ENCODE measurements at places on chromosomes 2 and 18. TPM values are rescaled to one million over a fixed set of nuclear protein-coding genes. Genes with fewer than 3 reads are reported as not detected.

DNA sequence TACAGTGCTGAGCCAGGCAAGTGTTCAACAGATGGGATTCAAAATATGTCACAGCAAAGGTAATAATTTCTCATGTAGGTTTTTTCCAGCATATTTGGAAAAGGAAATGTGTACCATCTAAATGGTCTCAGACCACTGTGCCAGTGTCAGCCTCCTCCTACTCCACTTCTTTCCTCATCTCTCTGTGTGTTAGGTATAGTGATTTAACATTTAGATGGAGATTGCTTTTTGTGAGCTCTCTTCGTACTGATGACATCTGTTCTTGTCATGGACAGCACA lies 80.9 kb upstream of the TSPYL6 start:
- no peak for DNase-seq

- DNase-seq, result no peak
These were observed 98.8 kb upstream of the TAF1B start for GRCh38 chr2:9744256-9745004.

DNA sequence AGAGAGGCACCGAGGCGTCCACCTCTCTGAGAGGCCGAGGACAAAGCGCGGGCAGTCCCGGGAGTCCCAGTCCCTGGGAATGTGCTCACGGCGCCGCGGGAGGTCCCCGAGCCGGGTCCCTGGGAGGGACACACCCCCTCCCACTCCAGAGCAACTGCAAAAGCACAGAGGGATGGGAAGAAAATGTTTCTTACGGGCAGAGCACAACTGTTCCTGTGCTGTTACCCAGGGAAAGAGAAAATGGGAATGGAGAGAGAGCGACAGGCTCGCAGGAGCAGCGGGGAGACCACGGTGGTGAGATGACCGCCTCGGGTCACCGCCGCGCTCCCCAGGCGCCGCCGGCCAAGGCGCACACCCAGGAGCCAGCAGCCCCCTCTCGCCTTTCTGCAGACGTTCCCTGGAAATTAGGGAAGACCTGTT lies 1.2 kb upstream of the BCL11A start:
- no peak for DNase-seq

GRCh38 chr18:70181015-70181414 lies 24.5 kb downstream of the RTTN start:
- DNase-seq, result peak; percentile 62

DNA sequence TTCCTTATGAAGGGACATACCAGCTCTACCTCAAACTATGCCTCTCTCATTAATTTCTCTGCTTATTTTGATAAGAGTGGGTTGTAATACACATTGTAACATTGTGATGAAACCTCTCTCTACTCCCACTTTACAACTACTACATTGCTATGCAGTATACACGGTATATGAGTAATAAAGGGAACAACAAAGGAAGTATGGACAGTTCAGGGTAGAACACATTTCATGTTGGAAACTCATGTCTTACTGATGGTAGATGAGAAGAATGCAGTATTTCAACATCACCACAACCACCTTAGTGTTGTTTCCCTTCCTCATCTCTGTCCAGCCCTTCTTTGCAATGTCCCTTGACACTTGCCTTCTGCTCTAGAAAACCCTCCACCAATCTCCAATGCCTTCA lies 515.9 kb upstream of the CELF4 start:
- peak; percentile 47 for DNase-seq

DNA sequence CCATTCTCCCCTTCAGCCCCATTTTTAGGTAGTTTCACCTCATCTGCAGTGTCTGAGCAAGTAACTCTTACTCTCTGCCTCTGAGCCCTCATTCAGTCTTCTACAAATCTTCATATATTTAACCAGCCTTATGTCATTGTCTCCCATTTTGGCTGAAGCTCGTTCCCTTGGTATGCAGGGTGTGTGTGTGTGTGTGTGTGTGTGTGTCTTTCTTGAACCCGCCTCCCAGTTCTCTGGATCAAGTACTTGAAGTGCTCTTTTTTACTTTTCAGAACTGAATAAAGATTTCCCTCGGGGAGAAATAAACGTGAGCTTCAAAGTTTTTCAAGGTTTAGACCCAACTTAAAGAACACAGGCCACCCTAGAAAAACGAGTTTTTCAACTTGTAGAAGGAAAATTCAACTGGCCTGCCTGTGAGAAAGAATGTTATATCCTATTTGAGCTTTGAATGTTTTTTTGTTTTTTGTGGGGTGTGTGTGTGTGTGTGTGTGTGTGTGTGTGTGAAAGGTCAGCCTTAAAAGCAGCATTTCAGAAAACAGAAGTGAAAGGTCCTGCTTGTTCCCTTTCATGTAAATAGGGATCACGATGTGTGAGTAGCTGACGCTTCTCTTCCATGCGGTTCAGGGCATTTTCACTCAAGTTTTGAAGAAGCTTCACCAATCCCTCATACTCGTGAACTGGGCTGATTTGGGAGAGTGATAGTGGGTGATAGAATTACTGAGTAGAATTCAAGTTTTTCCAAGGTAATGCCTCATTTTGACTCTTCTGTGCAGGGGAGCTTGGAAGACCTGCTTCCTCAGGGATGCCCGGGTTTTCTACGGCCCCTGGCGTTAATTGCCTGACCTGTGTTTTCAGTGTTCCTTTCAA lies 50.6 kb upstream of the EML6 start:
- DNase-seq, result peak; percentile 52

GRCh38 chr2:160299540-160299939 lies 99.5 kb upstream of the ITGB6 start:
- no peak for DNase-seq

GRCh38 chr2:239109041-239109927 lies 261.4 kb downstream of the TWIST2 start:
- peak; percentile 23 for DNase-seq

DNA sequence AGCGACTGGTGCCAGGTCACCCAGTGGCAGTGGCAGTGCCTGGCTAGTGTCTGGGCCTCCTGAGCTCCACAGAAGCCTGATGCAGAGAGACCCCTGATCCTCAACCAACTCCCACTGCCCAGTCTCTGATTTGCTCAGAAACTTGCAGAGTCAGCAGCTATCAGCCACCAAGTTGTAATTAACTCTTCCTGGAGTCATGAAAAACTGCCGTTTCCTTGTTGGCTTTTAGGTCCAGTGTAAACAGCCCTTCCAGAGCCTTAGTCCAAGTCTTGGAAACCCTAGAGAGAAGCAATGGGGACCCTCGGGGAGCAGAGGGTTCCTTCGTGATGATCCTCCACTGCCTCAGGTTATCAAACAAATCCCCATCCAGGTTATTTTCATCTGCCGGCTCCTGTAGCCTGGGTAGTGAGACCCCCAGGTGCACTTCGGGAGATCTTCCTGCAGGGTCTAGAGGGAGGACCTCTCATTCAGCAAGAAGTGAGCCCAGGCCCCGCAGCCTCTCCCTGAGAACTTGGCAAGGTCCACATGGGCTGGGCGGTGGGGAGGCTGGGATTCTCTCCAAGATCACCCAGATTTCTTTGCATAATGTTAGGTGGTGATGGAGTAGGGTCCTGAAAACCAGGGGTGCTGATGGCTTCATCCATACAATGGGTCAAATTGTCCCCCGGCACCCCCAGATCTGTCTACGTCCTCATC lies 137.7 kb upstream of the HDAC4 start:
- no peak for DNase-seq

DNA sequence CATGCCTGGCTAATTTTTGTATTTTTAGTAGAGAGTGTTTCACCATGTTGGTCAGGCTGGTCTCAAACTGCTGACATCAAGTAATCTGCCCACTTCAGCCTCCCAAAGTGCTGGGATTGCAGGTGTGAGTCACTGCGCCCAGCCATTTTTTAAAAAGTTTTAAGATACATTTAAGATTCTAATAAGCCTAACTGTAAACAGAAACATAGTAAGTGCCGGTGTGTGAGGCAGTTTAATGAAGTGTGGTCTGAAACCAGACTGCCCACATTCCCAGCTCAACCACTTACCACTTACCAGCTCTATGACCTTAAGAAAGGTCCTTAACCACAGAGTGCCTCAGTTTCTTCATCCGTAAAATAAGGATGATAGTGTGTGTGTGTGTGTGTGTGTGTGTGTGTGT lies 42.4 kb downstream of the TMEM237 start:
- DNase-seq, result no peak

GRCh38 chr2:224284134-224284946 lies 117.6 kb downstream of the FAM124B start:
- peak; percentile 33 for DNase-seq

DNA sequence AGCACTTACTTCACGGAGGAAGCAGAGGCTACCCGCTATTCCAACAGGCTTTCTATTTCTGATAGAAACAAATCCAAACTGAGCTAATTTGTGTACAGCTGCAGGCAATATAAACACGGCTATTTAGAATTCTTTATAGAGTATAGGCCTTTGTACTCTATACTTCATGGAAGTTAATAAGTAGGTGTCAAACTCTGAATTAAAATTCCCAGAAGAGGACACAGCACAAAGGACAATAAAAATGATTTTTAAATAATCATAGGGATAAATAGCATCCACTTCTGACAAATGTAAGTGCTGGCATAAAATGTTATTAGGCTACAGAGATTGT lies 261.5 kb downstream of the AFF3 start:
- DNase-seq, result no peak

DNA sequence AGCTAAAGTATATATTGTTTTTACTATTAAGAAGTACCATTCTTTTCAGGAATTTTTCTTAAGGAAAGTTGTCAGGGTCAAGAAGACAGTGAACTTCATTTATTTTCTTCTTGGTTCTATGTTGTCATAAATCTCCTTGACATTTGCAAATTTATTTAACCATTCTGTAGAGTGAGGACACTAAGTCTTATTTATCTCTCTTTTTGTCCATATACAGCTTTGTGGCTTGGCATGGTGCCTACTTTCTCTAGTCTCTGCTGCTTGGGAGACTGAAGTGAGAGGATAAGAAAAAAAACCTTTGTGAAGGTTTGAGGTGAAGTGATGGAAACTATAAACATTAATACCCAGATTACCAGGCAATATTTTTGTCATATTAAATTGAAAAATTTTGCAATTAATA lies 1389.4 kb downstream of the SUCLG1 start:
- DNase-seq, result no peak

- DNase-seq, result no peak
These were observed 209.2 kb upstream of the STON1 start for GRCh38 chr2:48320742-48321141.

DNA sequence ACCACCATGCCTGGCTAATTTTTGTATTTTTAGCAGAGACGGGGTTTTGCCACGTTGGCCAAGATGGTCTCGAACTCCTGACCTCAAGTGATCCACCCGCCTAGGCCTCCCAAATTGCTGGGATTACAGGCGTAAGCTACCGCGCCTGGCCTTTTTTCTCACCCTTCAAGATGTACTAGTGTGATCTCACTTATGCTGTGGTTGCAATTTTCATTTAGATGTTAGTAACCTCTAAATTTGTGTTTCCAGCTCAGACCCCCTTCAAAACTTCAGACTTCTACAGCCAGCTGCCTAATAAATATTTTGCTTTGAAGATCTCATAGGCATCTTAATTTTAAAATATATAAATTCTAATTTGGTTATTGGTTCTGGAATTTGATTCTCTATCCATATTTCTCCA lies 8.0 kb downstream of the SLC38A11 start:
- DNase-seq, result no peak

DNA sequence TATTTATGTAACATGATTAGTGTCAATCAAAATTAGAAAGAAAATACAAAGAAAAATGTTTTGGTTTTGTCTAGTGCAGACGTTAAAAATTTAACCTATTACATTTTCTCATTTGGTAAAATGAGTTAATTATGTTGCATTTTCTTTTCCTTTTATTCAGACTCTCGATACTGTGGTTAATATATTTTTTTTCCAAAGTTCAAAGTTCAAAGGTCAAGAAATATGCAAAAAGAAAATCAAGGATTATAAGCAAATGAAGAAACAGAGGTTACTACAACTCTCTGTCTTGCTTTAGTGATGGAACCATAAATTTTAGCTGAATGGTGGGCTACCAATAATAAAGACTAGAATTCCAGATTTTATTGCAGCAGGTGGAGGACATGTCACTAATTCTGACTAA lies 133.3 kb upstream of the TFPI start:
- DNase-seq, result no peak

GRCh38 chr2:173427887-173428668 lies 73.4 kb downstream of the CDCA7 start:
- DNase-seq, result peak; percentile 98

- DNase-seq, result no peak
These were observed 10.7 kb downstream of the MERTK start for GRCh38 chr2:111909079-111909478.

DNA sequence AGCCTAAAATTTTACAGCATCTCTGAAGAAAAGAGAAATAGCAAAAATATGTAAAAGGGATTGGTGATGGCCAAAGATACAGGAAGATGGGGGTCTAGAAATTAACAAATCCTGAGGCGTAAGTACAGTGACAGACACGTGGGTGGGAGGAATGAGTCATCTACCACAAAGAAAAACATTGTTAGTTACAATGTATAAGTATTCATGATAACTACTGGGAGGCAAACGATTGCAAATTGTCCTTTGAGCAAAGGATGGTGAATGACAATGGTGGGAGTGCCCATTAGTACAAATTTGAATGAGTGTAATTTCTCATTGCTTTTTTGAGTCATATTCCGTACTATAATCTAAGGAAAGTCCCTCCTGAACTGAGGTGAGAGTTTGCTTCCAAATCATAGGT lies 809.0 kb upstream of the FAM98A start:
- DNase-seq, result no peak

GRCh38 chr2:152716805-152717227 lies 445 bp downstream of the PRPF40A start:
- DNase-seq, result no peak

GRCh38 chr18:58928386-58928785 lies 63.7 kb downstream of the ZNF532 start:
- DNase-seq, result no peak

DNA sequence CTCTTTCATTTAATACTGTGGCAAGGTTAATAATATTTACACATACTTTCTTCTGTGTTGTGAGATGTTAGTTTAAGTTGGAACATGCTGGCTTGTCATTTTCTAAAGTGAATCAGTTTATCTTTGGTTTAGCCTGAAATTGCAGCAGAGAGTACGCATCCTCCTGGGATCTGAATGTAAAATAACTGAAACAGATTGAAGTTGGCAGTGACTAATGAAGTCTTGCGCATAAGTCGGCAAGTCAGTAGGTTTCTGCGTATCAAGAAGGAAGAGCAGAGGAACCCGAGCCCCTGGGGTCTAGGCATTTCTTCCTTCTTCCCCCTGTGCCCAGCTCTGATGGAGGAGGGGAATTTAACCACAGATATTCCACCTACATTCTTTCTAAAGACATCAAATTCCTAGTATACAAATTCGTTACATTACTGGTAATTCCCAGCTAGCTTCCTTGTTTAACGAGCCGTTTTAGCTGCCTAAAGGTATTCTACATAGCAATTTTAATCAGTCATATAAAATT lies 392.1 kb upstream of the RAB12 start:
- no peak for DNase-seq

The MC2R gene
- total RNA-seq, result not detected

The PROKR1 gene
- not detected for total RNA-seq

The XDH gene
- 19.3 TPM for total RNA-seq

The LRP2 gene
- total RNA-seq, result not detected

The SLC5A7 gene
- not detected for total RNA-seq

The CRYBA2 gene
- total RNA-seq, result not detected

The ELMOD3 gene
- total RNA-seq, result 14.1 TPM

The ANKRD30BL gene
- not detected for total RNA-seq

Measured in foreskin keratinocyte (primary cell).